Thyroid gland (tissue), 4 donors: ENCODE measurements at places on chromosomes 5 and 9. TPM values are rescaled to one million over a fixed set of nuclear protein-coding genes. Genes with fewer than 3 reads are reported as not detected.

GRM6 gene
- total RNA-seq: not detected

INSL4 gene
- not detected for total RNA-seq

SV2C gene
- total RNA-seq: 0.05 TPM

ADRB2 gene
- total RNA-seq: 4.5 TPM

DNA sequence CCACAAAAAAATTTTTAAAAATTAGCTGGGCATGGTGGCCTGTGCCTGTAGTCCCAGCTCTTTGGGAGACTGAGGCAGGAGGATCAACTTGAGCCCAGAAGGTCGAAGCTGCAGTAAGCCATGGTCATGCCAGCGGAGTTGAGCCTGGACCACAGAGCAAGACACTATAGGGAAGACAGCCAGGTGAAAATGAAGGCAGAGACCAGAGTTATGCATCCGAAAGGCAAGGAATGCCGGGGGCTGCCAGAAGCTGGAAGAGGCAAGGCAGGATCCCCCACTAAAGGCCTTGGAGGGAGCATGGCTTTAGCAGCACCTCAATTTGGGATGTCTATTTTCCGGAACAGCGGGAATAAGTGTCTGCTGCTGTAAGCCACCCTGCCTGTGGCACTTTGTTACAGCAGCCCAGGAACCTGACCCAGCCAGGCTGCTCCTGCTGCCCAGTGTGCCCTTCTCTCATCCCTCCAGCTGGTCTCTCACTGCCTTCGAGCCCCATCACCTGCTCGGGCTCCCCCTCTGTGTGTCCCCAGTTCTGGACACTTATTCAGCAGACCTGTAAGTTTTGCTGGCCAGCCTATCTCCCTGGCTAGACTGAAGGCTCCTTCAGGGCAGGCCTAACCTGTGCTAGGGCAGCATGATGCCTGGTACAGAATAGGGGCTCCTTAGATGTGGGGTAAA lies 16.8 kb upstream of the JADE2 start:
- no peak for DNase-seq

DNA sequence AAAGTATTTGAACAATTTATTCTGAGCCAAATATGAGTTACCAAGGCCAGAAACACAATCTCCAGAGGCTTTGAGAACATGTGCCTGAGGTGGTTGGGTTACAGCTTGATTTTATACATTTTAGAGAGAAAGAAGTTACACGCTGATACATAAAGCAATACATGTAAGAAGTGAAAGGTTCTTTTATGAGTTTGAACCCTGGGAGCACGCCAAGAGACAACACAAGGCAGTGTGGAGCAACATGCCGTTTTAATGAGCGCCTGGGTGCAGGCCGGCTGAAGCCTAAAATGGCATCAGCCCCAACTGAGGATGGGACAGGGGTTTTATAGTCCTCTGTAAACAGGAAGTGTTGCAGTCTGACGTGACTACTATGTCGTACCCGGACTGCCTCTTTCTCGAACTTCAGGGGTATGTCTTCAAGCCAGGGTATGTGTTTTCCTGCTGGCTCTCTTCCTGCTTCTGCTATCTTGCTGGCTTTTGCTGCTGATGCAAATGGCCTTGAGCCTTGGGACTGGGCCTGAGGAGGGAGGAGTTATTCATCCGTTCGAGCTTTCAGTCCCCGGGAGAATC lies 193.7 kb downstream of the CYLC2 start:
- no peak for DNase-seq

- no peak for DNase-seq
Measured at GRCh38 chr9:27835286-27835685, 262.0 kb upstream of the C9orf72 start.

GRCh38 chr5:119318256-119318894 lies 37.4 kb upstream of the TNFAIP8 start:
- DNase-seq: peak; percentile 65
